CD4-positive, alpha-beta T cell treated with Interleukin-17A for 1 hour (primary cell): ENCODE measurements at places on chromosomes 11 and 22.

GRCh38 chr11:120067438-120068113, 70.3 kb downstream of the TRIM29 start:
- DNase-seq: no peak

DNA sequence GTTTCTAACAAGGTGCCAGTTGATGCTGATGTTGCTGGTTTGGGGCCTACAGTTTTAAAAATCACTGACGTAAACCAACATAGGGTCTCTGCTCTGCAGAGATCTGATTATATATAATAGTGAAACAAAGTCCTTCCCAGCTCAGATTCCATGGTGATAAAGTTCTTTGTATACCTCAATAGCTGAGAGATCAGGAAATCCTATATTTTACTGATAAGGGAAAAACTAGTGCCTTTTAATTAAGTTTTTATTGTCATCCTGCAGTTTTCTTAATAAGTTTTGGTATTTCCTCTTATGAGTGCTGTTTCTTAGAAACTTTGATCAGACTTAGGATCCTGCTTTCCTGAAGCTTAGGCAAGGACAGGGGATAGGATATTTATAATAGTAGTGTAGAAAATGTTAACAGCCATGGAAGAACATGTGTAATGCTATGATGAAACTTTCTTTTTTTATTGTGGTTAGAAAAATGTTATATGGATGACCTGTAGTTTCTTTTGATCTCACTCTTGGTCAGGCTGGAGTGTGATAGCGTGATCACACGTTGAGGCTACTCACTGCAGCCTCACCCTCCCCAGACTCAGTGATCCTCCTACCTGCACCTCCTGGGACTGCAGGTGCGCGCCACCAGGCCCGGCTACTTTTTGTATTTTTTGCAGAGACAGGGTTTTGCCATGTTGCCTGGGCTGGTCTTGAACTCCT, 14.1 kb downstream of the CAPRIN1 start:
- DNase-seq: peak; percentile 31

DNA sequence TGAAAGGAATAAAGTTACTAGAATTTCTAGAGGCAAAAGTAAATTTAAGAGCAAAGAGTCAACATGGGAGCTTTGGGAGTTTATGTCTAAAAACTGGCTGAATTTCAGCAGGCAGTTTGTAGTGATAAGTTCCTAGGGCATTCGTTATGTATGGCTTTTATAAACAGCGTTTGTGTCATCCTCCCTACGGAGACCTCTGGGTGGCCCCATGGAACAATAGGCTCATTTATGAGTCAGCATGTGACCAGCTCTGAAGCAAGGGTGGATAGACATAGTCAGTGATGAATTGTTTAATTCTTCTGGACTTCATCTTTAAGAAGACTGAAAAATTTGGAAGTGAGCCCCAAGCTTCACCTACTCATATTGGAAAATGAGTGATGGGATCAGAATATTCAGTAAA, 37.1 kb downstream of the SVIP start:
- DNase-seq: no peak

- no peak for DNase-seq
These were observed 13.2 kb downstream of the SLC43A3 start for GRCh38 chr11:57413681-57414080.

GRCh38 chr11:88464528-88464927, 127.0 kb upstream of the CTSC start:
- no peak for DNase-seq

DNA sequence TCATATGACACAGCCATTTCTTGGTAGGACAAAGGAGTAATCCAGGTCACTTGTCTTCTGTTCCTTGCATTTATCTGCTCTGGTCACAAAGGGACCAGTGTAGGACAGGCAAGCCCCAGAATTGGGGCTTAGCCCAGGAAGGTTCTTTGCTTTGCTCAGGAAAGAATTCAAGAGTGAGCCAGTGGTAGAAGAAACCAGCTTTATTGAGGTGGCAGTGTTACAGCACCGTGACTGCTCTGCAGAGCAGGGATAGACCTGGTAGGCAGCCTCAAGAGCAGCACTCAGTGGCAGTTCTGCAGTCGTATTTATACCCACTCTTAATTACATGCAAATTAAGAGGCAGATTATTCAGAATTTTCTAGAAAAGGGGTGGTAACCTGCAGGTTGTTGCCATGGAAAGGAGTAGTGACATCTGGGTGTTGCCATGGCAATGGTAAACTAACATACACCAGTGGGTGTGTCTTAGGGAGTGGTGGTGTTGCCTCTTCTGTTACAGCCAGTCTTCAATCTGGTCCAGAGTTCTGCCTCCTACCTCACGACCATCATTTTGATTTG, 84.9 kb upstream of the RAB1B start:
- peak; percentile 71 for DNase-seq

DNA sequence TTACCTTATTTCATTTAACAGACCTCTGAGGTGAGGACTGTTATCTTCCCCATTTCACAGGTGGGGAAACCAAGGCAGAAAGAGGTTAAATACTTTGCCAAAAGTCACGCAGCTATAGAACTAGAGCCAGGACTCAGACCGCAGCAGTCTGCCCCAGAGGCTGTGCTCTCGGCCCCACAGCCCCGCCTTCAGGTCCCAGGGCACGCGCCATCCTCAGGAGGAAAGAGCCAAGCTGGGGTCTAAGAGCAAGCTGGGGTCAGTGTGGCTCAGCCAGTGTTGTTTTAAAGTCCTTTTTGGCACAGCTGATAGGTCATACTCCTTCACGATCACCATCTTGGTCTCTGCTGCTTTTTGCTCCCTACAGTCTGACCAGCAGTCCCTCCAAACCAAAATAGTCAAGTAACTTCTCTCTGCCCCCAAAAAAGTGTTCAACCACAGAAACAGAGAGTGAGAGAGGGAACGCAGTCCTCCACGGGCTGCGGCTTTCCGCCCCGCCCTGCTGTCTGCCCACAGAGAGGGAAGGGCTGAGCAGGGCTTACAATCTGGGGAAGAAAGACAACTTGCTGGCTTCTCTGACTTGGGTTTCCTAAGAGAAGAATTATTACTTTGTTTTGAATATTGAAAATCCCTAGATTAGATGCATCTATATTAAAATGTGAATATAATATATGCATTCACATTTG, 137.2 kb upstream of the OPCML start:
- DNase-seq: no peak

- peak; percentile 83 for DNase-seq
These were observed at the start of gene RAB39A for GRCh38 chr11:107928046-107928766. Gene RAB39A, plus strand, starts transcription at chr11:107928448. Its CDS starts 121 bp downstream, at chr11:107928569.

DNA sequence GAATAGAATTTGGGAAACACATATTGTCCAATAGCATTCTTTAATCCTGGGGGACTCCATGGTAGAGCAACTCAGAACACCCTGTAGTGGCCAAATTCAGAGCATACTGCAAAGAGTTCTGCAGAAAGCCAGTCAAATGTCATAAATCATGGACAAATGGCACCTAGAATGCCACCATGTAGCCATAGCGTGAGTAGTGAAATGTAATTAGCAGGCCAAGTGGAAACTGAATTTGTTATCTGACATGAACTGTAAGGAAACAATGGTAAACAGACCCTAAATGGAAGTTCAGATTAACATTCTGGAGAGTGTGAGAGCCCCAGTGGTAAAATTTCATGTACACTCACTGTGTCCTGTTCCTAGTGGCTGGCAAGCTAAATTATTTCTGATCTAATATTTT, 7.0 kb upstream of the PRSS23 start:
- no peak for DNase-seq

- no peak for DNase-seq
These were observed 6.3 kb downstream of the GRK2 start for GRCh38 chr11:67272327-67273259.

DNA sequence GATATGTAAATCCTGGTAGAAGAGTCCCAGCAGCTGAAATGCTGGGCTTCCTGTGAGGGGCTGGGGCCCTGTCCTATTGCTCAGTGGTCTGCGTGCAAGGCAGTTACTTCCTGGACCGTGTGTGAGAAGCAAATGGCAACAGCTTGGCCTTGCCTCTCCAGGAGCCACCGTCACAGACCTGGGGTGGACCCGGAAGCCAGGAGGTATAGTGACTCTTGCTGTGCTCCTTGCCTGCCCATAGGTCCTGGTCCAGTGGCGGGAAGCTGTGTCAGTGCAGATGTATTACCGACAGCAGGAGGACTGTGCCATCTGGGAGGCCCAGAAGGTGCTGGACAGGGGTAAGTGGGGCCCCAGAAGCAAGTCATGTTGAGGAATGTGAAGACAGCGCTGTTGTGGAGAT, 54.3 kb downstream of the PISD start:
- DNase-seq: no peak

- no peak for DNase-seq
These were observed 4.2 kb upstream of the SYT7 start for GRCh38 chr11:61585115-61585514.

GRCh38 chr11:120577041-120577440, 65.5 kb downstream of the GRIK4 start:
- no peak for DNase-seq

- DNase-seq: peak; percentile 36
These were observed 2.7 kb downstream of the SERGEF start for GRCh38 chr11:18010121-18010670.
